ENCODE measurements at places on chromosomes 16 and 17.

DNA sequence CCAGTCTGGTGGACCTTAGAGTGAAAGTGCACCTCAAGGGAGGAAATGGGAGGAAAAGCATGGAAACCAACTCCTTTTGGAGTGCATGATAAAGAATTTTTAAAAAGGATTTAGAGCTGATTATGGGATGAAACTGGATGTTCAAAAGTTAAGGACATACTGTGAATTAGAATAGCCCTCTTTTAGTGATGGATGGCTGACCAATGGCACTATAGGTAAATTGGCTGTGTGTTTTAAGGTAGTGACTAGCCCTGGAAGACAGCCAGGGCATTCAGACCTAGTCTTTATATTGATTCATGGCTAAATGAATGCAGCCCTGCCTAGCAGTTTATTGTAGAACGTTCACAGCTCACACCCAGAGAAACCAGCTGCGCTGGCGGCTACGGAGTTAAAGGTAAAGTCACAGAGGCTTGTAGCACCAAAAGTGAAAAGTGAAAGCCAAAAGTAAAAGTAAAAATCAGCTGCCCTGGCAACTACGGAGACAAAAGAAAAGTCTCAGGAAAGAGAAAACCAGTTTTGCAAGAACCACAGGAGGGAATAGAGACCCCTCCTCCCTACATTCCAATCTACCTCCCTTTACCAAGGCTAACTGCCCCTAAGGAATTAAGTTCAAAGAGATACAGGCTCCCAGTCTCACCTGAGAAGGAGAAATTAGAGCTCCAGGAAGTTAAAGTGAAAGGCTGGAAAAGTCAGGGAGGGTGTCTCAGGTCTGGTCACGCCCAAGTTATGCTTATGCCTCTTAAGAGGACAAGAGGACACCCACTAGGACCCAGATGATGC lies 21.8 kb downstream of the ACSM1 start:
- DNase-seq: no peak

- DNase-seq: no peak
Observed at GRCh38 chr17:34720760-34721159, 141.4 kb downstream of the TMEM132E start.

DNA sequence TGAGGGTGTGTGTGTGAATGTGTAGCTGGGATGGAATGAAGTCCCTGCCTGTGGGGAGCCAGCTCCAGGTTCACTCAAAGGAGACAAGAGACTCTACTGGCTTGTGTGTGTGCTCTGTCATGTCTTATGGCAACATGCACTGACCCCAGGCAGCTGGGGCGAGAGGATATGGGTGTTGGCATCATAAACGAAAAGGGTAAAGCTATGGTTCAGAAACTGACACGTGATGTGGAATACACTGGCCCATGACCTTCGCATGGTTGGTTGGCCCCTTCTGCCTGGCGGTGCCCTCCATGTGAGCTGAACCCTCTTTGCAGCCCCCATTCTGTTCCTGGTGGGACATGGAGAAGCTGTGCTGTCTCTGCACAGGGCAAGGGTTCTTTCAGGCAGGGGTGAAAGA lies 21.9 kb downstream of the ZNF750 start:
- DNase-seq: no peak

DNA sequence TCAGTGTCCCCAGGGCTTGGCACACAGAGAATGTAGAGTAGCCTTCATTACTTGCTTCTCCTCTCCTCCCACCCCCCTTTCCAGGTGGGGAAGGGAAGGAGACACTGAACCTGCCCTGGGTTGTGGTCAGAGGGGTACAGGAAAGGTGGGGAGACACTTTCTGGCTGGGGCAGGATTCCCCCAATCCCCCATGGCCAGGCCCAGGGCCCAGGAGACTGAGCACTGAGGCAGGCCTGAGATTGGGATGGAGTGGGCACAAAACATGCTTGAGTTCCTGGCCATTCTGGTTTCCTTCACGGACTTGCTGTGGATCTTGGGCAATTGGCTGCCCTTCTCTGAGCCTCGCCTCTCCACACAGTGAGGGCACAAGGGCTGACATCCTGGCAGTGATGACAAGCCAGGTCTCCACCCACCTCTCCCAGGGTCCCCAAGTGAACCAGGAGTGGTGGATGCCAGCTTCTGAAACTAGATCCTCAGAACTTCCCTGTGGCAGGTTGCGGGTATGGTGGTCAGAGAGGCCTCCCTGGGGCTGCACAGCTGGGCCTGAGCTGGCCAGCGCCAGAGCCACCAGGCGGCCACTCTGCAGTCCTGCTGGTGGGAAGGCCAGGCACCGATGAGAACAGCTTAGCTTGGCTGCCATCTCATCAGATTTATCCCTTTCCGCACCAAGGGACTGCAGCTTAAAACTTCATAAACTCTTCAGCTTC lies 9.3 kb downstream of the ZNF629 start:
- no peak for DNase-seq

DNA sequence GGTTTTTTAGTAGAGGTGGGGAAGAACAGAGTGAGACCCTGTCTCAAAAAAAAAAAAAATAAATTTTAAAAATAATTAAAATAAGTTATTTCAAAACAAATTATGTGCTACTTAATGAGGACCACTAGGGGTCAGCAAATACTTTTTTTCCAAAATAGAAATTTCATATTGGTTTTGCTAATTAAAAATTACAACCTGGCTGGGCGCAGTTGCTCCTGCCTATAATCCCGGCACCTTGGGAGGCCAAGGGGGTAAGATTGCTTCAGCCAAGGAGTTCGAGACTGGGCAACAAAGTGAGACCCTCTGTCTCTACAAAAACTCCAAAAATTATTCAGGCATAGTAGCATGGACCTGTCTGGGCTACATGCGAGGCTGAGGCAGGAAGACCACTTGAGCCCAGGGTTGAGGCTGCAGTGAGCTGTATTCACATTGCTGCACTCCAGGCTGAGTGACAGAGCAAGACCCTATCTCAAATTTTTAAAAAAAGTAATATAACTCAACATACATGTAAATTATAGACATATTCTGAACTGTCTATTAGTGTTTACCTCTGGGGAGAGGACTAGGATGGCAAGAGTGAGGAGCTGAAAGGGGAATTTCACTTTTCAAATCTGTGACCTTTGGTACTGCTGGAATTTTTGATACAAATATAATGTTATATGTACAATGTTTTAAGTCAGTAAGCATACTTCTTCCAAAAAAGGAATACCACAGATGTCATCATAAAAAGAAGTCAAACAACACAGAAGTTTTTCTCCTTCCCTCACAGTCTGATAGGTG lies 8.1 kb downstream of the MEIOB start:
- no peak for DNase-seq

- DNase-seq: no peak
Observed at GRCh38 chr16:4010225-4011158, 105.8 kb downstream of the ADCY9 start.

DNA sequence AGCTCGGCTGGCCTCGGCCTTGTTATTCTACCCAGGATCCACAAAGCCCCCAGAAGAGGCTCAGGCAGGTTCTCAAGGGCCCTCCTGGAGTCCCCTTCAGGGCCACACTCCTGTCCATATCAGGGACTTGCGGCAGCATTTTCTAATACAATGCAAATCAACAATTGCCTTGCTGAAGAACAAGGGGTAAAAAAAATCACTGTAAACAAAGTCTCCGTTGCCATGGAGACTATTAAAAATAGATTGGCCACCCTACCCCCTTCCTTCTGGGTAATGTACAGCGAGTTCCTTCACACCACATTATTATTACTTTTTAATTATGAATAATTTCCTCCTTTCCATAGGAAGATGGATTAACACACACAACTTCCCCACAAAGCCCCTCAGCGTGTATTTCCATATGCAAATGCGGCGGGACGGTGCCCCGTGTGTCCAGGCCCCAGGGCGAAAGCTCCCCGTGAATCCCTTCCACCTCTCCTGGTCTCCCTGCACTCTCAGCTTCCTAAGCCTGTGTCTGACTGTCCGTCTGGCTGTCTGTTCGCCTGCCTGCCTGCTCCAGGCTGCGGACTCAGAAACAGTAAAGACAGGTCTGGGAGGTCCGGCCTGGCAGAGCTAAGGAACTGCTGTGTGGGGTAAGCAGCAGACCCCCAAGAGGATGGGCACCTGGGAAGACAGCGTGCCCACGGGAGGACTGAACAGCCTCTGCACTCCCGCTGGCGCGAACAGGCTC lies 196.6 kb downstream of the RBFOX3 start:
- no peak for DNase-seq

DNA sequence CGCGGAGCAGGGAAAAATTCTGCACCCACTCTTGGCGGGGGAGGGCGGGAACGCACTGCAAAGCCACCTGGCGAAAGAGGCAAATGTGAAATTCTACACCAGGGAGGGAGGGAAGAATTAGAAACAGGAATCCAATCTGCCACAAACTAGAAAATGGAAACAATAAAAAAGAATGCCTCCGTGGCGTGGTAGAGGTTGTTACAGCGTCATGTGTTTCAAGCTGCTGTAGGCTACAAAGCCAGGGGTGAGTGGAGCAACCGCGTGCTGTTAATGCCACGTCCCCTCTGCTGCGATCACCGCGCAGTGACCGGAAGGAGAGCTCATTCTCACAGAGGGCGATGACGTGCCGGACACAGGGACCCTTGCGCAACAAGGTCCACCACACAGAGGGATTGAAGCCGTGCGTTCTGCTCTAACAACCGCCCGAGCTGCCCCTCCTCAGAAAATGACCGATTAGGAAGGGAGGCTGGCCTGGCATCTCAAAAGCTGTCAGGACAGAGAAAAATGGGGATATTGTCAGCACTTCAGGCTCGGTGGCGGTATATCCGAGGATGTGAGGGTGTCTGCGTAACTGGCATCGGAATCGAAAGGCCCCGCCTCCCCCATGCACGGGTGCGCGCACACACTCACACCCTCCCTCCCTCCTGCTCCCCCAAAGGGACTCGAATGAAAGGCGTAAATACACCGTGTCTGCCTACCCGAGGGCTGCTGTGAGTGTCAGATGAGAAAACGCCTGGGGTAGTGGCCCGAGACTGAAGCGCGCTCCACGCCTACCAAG lies 70.8 kb upstream of the TNRC6C start:
- peak; percentile 58 for DNase-seq

DNA sequence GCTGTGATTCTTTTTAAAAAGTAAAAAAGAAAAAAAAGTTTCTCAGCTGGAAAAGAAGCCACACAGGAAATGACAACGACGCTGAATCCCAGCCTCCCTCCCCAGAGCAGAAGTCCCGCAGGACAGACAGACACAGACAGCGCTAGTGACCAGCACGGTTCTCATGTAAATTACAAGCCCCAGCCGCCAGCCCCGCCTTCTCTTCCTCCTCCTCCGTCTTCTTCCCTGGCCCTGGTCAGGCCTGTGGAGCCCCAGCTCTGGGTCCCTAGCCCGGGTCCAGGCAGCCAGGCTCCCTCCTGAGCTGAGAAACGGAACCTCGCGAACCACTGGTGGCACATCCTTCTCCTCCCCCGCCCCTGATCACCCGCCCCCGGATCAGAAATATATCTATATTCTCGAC lies 7.0 kb upstream of the IL17C start:
- no peak for DNase-seq

GRCh38 chr16:64808474-64808873 lies 313.4 kb downstream of the CDH11 start:
- DNase-seq: no peak

- no peak for DNase-seq
Observed at GRCh38 chr16:74769586-74770190, 4.9 kb downstream of the FA2H start.

DNA sequence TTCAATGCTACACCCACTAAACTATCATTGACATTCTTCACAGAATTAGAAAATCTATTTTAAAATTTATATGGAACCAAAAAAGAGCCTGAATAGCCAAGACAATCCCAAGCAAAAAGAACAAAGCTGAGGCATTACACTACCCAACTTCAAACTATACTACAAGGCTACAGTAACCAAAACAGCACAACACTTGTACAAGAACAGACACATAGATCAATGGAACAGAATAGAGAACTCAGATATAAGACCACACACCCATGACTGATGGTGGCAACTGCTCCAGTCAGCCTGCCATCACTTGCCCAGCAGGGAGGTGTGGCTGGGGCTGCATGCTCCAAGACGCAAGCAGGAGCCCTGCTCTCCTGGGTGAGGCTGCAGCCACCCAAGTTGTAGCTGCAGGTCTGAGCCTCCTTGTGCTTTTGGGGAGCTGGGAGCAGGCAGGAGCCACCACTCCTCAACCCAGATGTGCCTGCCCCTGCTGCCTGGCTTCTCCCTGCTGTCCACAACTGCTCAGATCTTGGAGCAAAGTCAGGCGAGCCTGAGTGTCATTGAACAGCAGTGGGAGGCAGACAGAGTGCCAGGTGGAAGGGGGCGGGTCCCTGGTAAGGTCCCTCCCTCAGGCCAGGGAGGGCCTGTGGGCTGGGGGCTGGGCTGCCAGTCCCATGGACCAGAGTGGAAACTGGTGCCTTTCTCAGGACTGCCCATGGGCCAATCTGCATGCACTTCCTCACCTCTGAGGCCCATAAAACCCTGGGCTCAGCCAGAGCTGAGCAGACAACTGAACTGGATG lies 24.7 kb downstream of the SSH2 start:
- DNase-seq: no peak

- no peak for DNase-seq
Observed at GRCh38 chr17:42950044-42950783, 14.0 kb downstream of the AARSD1 start.

GRCh38 chr16:73288520-73288919 lies 240.6 kb upstream of the ZFHX3 start:
- DNase-seq: no peak

GRCh38 chr17:47352848-47353247 lies 29.1 kb downstream of the EFCAB13 start:
- DNase-seq: no peak

- no peak for DNase-seq
Observed at GRCh38 chr17:82112914-82113311, 14.9 kb upstream of the FASN start.

- no peak for DNase-seq
Observed at GRCh38 chr16:9091867-9092281, 430 bp downstream of the HAPSTR1 start.

GRCh38 chr17:69567130-69567529 lies 152.6 kb downstream of the MAP2K6 start:
- no peak for DNase-seq

- no peak for DNase-seq
Observed at GRCh38 chr16:51034481-51035109, 116.5 kb downstream of the SALL1 start.

DNA sequence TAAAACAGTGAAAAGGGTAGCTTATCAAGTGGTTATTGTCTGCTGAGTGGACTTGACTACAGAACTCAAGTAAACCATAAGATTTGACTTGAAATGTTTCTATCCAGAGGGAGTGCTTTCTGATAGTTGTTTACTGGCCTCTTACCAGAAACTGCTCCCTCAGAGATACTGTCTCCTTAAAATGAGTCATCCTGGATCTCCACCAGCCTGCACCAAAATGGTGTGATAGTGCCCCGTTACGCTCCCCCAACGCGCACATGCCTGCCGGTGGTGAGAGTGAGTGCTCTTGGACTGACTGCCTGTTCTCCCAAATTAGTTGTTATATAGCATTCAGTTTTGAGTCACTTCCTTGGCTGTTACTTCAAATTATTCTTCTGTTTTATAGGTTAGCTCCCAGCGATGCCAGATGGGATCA lies 22.9 kb downstream of the PRCD start:
- no peak for DNase-seq

- DNase-seq: no peak
Observed at GRCh38 chr16:31409433-31409832, 16.3 kb downstream of the ITGAD start.

- no peak for DNase-seq
Observed at GRCh38 chr17:72614871-72615626, 477.4 kb downstream of the SLC39A11 start.

- DNase-seq: no peak
Observed at GRCh38 chr17:6639586-6640535, 650 bp downstream of the KIAA0753 start.

GRCh38 chr16:56965149-56966092 lies 3.7 kb downstream of the CETP start:
- no peak for DNase-seq

- DNase-seq: no peak
Observed at GRCh38 chr17:4750606-4751005, 10.9 kb upstream of the CXCL16 start.

GRCh38 chr17:75895370-75896155 lies 1.2 kb downstream of the TRIM65 start:
- no peak for DNase-seq
